CD8-positive, alpha-beta memory T cell (primary cell): ENCODE measurements at places on chromosomes 12 and 14. TPM values are rescaled to one million over a fixed set of nuclear protein-coding genes. Genes with fewer than 3 reads are reported as not detected.

GRCh38 chr12:65318186-65318685 lies 39.8 kb downstream of the MSRB3 start:
- DNase-seq = no peak

DNA sequence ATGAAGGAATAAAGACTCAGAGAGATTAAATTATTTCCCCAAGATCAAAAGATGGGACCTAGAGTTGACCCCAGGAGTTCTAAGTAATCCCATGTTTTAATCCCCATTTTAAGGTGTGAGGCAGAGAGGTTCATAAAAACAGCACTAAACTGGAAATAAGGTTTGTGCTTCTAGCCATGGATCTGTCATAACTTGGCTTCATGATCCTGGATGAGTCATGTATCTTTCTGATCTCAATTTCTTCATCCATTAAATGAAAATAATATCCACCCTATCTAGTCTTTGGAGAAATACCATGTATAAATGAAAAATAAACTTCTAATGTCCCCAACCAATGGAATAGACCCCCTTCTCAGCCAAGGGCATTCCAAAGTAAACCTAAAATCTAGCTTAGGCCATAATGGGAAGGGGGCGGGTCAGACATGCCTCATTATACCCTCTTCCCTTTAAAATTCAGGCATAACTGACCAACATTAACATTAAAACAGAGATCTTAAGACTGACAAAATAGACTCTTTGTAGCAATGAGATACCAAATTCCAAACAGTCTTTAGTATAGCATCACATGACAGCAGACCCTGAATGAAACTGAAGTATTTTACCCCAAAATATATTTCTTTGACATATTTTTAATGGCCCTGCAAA lies 47.8 kb downstream of the SLC41A2 start:
- DNase-seq = no peak

- no peak for DNase-seq
These were observed 8.3 kb upstream of the RTL1 start for GRCh38 chr14:100911665-100912316.

DNA sequence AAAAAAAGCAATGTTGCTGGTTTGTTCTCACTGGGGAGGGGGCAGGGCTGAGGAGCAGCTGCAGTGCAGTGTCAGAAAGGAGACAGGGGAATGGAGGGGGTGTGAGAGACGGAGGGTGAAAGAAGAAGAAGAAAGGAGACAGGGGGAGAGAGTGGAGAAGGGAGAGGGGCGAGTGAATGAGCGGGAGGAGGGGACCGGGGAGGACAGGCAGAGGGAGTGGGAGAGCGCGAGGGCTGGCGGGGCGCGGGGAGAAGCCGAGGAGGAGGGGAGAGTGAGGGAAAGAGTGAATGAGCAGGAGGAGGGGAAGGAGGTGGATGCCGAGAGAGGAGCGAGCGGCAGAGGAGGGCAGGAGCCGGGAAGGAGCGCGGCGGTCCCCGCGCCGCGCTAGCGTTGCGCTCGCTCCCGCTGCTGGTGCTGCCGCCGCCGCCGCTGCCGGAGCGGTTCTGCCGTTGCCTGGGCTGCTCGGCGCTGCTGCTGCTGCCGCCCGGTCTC lies at the start of gene NOVA1:
TSS of gene NOVA1 (minus strand) at position 445 of the 492 bp plus-strand sequence. CDS start 597 bp downstream, outside the sequence.
- no peak for DNase-seq

DNA sequence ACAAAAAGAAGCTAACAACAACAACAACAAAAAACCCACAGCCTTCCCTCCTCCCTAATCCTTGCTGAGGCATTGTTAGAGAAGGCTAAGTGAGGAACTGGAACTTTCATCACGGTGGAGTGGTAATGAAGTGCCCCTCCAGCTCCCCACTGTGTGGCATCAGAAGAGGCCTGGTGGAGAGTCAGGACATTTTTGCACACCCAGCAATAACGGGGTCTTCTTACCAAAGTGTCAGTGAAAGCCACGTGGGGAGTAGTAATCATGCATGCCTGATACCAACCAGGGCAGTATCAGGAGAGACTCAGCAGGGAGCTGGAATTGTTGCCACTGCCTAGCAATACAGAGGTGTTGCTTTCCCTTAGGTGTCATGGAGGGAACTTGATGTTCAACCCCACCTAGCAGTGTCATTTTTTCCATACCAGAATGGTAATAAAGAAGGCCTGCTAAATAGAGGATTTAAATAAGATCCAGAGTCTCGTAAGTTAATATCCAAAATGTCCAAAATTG lies 299.7 kb upstream of the RGS6 start:
- no peak for DNase-seq

DNA sequence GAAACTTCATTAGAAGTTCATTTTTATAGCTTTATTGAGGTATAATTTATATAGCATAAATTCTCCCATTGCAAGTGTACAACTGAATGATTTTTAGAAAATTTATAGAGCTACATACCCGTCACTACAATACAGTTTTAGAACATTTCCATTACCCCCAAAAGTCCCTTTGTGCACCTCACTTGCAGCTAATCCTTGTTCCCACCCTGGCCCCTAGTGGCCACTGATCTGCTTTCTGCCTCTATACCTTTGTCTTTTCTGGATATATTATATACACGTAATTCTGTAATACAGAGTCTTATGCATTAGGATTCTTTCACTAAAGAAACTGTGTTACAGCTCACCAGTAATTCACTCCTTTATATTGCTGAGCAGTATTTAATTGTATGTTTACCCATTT lies 145.1 kb upstream of the DIO2 start:
- no peak for DNase-seq

DNA sequence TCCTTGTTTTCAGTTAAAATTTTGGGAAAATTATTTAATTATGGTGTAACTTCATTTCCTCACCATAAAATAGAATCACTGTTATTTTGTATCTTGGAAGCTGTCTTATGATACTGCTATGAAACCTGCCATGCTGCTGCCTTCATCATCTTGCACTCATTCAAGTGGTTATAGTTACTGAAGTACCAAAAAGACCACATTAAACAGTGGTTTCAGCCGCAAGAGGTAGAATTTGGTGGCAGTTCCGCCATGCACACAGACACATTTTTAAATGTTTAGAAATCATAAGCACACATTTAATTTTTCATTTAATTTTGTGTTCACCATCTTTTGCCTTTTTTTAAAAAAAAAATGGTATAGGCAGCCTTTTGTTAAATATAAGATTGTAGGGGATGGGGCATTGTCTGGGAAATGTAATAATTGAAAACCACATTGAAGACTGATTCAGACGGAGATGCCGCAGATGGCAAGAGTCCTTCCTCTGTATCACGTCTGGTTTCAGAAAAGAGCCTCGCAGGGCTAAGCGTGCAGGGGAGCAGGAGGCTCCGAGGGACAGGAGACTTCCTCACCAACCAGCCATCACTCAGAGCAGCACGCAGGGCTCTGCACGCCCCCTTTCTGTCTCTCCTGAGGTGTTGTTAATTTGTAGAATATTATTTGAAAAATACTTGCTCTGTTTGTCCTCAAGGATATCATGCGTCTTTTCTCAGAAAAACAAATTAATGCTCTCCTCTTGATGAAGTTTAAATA lies 115.2 kb upstream of the PELI2 start:
- DNase-seq = peak; percentile 5

DNA sequence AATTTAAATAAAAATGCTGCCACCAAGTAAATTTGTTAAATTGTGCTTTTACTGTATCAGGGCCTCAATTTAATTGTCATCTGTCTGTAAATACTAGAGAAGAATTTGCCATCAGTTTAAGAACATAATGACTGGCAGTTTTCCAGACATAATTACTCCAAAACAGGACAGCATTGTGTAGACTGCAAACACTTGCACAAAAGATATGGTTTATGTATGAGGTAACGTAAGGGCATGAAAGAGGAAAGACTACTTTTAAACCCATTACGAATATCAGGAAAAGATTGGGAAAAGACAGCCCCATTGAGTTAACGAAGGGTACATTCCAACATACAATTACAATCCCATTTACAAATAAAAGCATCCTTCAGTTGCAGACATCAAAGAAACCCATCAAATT lies 59.8 kb upstream of the KRR1 start:
- DNase-seq = no peak

DNA sequence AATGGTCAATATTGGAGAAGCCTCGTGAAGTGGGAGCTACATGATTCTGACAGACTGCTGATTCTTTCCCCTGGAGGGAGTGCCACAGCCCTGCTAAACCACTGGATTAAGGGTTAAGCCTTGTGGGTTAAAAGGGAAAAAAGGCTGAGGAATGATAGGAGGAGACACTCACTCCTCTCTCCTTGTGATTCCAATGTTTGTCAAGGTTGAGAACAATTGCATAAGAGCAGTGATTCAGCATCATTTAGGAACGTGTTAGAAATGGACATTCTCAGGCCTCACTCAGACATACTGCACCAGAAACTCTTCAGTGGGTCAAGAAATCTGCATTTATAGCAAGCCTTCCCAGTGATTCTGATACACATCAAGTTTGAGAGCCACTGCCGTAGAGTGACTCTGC lies 87.8 kb upstream of the GZMB start:
- no peak for DNase-seq

DNA sequence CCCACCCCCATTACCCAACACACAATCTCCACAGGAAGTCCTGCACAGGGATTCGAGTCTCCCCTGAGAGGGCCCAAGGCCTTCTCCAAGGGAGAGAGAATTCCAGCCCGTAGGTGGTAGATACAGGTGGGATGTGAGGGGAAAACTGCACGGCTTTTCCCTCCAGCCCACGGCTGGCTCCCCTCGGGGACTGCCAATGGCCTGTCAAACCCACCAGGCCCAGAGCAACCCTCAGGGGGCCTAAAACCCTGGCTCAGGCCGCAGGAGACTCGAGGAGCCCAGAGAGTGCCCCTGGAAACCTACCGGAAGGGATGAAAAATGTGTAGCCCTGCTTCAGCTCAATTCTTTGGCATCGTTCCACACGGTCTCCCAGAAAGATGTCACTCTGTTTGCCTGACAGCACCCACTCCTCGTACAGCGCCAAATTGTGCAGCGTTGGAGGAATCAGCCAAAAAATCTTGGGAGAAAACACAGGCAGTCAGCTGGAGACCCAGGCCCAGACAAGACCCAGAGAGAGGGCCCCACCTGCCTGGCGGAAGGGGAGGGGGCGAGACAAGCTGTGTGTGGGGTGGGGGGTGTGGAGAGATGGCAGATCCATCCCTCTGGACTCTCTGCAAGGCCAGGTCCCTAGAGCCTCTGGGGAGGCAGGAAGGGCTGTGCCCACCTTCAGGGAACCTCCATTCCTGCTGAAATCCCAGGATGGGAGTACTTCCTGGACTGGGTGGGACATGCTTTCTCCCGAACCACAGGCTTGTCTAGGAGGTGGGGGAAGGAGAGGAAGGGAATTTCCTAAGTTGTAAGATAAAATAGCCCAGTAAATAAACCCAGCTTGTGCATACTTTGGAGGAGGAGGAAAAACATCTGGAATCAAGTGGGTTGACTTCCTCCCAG lies 48.1 kb downstream of the KDM2B start:
- DNase-seq = no peak

- DNase-seq = no peak
These were observed 29.5 kb downstream of the MEG3 start for GRCh38 chr14:100855256-100855930.

DNA sequence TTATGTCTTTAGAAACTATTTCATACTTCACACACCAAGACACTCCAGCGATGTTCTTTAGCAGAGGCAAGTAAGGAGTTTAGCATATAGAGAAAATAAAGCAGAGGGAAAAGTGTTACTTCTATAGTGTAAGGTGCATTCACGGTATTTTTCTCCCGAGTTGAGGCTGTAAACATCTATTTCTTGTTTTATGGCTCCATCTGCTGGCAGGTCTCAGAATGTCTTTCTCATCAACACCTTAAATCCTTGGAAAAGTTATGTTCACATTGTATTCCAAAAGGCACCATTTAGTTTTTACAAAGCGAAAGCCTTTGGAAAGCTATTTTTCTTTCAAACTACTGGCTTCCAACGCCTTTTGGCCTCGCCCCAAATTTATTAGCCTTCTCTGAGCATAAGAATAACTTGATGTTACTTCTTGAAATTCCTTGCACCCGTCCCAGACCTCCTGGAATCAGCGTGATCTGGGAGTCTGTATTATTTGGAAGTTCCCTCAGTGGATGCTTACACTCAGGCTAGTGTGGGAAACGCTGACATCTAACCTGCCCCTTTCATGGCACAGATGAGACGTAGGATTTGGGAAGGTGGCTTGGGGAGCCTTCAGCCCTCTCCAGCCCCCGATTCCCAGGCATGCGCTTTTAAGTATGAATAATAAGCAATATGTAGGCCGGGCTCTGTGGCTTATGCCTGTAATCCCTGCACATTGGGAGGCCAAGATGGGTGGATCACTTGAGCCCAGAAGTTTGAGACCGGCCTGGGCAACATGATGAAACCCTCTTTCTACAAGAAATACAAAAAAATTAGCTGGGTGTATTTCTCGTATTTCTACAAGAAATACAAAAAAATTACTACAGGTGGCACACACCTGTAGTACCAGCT lies 1.9 kb upstream of the PIWIL1 start:
- DNase-seq = no peak

DNA sequence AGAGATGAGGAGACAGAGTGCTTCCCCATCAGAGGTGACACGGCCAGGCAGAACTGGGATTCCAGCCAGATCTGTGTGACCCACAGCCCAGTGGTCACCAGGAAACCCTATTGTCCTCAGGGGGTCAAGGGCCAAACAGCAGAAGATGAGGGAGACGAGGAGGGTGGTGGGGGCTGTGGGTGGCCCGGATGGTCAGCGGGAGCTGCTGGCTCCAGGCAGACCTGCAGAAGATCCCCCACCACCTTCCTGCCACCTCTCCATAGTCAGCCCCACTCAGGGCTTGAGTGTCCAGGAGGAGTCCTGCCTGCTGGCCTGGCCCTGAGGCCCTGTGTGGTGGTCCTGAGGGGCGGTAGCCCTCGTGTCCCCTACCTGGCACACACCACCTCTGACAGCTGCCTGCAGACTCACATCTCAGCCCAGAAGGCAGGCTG lies 136.8 kb downstream of the CALM1 start:
- no peak for DNase-seq

- no peak for DNase-seq
These were observed 313.9 kb downstream of the PCNX1 start for GRCh38 chr14:71221119-71221518.

The TESPA1 gene
- 77.3 TPM for total RNA-seq

The FGF6 gene
- not detected for total RNA-seq

The FAM186B gene
- 0.11 TPM for total RNA-seq

The AVPR1A gene
- not detected for total RNA-seq

The ZBTB42 gene
- total RNA-seq = 3.5 TPM

The KRT5 gene
- total RNA-seq = not detected

The CCDC177 gene
- not detected for total RNA-seq

The RHNO1 gene
- total RNA-seq = 41.9 TPM

The PRB2 gene
- not detected for total RNA-seq

The RDH12 gene
- not detected for total RNA-seq
